ENCODE measurements at places on chromosomes 6 and 20.

DNA sequence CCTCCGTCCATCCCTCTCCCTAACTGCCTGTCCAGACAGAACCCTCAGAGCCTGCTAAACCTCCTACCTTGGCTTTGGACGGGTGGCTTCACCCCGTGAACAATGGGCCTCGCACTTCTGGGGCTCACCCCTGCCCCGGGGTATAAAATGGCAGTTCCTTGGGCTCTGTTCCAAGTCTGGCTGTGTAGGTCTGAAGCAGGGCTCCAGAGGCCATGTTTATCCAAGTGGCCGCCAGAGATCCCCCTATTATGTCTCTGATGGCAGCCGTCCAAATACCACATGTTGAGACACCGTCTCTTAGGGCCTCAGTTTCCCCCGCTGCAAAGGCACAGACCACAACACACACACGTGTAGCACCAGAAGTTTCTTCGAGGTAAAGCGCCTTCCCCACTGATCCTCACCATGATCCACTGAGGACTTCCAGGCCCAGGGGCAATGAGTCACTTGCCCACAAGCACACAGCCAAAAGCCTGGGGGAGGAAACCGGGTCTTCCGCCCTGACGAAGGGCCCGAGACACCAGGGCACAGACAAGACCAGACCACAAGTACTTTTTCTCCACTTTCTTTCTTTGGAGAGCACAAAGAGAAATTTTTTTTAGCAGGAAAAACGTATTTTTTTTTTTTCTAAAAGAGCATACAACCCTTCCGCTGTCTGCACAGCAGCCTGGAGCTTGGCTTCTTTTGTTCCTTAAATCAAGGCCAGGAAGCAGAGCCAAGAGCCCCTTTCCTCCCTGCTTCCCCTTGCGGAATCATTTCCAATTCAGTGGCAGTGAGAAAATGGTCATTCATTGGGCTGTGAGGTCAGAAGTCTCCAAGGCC, 11.8 kb downstream of the CPNE5 start:
- DNase-seq, result peak; percentile 80

DNA sequence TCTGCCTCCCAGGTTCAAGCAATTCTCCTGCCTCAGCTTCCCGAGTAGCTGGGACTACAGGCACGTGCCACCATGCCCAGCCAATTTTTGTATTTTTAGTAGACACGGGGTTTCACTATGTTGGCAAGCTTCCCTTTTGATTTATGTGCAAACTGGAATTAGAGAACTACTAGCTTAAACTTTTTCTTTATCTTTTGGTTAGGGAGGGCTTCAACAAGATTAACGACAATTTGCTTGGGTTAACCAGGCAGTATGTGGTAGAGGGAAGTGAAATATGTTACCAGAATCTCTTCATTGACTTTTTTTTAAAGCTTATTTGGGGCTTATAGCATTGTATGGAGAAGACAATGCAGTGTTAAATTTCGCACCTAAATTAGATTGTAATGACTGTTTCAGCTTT, 9.0 kb downstream of the MYO6 start:
- DNase-seq, result no peak

DNA sequence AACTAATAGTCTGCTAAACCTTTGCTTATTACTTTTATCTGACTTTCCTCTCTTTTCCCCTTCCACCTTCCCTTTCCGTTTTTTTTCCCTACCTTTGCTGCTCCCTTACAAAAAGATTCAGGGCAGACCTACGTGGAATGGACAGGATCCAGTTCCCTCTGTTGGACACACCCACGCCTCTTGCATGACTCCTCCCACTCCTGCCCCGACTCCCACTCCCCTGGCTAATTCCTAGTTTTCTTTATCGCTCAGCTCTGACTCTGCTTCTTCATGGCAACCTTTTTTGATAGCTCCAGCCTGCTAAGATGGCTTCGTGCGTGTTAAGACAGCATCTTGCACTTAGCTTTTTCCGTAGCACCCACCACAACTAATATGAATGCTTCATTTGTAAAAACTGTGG, 715.6 kb upstream of the NRSN1 start:
- DNase-seq, result no peak

DNA sequence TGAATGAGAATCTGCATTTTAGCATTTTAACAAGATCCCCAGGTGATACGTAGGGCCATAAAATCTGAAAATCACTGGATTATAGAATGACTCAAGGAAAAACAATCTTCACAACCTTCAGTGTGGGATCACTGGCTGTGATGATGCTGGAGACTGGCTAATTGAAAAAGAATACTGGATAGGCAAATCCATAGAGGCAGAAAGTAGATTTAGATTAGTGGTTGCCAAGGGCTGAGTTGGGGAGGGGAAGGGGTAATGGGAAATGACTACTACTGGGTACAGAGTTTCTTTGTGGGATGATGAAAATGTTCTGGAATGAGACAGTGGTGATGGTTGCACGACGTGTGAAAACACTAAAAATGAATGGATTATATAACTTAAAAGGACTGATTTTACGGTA, 84.1 kb downstream of the CDK19 start:
- no peak for DNase-seq

- peak; percentile 41 for DNase-seq
These were observed 147.8 kb downstream of the PHACTR3 start for GRCh38 chr20:59752101-59752586.

DNA sequence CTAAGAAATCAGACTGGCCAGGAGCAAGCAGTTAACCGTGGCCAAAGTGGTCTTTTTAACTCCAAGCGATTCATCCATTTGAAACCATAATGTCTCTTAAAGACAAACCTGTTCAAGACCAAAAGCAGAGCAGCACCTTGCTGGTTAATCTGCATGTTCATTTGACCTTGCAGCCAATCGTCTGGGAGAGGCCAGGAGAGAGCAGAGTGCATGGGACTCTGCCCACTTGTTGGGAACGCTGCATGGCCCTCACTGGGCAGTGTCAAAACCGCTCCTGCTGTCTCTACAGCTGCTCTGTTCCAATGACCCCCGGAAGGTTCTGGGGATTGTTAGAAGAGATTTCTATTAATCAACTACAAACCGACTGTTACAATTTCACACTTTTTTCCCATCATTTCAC, 79.6 kb downstream of the OLIG3 start:
- no peak for DNase-seq

DNA sequence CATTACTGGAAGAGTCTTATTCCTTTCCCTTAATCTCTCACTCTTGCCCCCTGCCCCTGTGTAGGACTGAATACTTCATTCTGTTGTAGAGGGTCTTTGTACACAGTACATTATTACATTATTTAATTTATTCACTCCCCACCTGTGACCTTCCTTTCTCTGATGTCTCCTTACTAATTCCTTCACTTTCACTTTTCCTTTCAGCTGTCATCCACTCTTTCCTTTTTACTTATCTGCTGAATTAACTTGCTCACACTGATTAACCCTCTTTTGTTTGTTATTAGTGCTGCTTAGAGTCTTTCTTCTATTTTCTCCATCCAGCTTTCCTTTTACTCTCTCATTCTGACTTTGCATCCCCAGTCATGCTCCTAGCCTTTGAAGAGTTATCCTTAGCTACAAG, 6.5 kb upstream of the PGBD1 start:
- DNase-seq, result no peak

DNA sequence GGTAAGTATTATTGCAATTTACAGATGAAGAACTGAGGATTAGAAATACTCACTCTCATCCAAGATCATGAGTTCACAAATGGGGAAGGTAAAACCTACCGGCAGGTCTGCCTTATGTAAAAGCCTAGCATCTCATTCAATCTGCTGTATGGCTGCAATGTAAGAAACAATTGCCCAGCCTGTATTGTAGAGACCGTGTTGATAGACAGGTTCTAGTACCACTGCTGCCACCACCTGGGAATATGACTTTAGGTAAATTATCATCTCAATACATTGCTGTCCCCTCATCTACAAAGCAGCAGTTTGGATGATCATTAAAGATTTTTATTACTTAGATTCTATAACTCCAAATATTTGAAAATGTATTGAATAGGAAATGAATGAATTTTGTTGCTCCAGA, 23.3 kb upstream of the ARHGAP18 start:
- peak; percentile 23 for DNase-seq

- DNase-seq, result no peak
These were observed 59.2 kb upstream of the SNX9 start for GRCh38 chr6:157763904-157764177.

- no peak for DNase-seq
These were observed 166.7 kb downstream of the SCML4 start for GRCh38 chr6:107657373-107657754.

DNA sequence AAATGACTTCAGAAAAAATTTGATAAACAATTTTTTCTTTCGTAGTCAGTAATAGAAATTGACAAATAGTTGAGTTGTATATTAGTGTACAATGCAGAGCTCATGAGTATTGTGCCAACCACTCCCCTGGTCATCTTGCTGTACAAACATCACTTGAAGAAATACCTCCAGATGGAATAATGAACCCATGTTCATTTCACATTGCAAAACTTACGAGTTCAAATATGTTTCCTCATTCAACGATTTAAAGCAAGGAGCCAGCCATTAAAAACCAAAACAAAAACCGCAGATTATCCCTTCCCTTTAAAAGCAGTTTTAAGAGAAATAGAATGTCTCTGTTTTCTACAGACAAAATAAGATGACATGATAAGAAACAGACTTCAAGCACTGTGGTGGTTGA, 62.5 kb downstream of the RALGAPA2 start:
- DNase-seq, result no peak

DNA sequence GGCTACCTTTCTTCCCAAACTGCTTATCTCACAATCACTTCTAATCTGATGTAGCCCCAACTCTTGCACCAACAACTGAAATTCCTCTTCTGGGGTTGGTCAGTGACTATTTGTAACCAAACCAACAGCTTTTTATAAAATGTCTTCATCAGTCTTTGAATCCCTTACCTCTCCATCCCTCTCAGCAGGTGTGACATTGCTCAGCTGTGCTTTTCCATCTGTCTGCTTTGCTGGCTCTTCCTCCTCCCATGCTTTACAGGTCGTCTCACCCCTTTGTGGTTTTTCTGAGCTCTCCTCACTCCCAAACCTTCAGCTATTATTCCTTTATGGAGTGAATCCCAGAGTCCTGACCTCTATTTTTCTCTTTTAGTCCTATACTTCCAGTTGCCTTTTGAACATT, 5.9 kb downstream of the MAP7 start:
- no peak for DNase-seq

DNA sequence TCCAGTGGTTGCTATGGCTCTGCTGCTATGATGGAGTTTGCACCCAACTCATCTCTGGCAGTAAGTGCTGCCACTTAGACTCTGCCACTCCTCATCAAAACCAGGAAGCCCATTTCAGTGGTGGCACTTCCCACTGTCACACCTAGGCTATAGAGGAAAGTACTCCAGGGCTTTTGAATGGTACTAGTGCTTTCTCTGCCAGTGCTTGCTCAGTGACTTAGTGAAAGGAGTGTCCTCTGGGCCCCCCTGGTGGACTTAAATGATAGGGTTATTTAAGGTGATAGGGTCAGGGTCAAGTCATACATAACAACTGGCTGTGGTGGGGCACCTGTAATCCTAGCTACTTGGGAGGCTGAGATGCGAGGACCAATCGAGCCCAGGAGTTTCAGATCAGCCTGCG, 22.8 kb downstream of the FITM2 start:
- peak; percentile 57 for DNase-seq

- DNase-seq, result no peak
These were observed 6.7 kb downstream of the TRIM40 start for GRCh38 chr6:30142665-30143064.

DNA sequence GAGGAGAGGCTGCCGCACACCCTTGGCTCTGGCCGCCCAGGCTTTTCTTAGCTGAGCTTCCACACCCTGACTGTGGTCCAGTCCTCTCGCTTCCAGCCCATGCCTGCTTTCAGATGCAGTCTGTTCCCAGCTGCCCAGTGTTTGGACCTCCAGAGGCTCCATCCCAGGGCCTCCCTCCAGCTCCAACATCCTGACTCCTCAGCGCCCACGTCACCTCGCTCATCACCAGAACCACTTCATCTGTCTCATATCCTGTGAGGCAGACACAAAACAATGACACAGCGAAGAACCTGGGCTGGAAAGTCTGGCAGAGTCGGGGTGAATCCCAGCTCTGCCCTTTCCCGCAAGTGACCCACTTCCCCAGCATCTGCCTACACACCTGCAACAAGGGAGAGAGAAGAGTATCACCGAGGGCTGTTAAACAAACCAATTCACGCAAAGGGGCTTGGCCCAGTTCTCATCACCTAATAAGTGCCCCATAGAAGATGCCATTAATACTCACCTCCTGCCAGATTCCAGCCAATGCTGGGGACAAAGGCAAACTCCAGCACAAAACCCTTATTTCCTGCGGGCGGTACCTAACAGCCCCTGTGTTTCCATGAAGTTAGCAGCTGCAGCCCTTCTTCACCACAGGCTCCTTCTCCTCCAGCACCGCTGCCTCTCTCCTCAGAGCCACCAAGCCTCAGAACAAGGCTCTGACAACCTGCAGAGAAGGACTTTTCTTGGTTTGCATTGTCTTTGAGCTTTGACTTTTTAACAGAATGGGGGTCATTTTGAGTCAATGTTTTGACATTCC, 133.4 kb upstream of the CDH4 start:
- no peak for DNase-seq

DNA sequence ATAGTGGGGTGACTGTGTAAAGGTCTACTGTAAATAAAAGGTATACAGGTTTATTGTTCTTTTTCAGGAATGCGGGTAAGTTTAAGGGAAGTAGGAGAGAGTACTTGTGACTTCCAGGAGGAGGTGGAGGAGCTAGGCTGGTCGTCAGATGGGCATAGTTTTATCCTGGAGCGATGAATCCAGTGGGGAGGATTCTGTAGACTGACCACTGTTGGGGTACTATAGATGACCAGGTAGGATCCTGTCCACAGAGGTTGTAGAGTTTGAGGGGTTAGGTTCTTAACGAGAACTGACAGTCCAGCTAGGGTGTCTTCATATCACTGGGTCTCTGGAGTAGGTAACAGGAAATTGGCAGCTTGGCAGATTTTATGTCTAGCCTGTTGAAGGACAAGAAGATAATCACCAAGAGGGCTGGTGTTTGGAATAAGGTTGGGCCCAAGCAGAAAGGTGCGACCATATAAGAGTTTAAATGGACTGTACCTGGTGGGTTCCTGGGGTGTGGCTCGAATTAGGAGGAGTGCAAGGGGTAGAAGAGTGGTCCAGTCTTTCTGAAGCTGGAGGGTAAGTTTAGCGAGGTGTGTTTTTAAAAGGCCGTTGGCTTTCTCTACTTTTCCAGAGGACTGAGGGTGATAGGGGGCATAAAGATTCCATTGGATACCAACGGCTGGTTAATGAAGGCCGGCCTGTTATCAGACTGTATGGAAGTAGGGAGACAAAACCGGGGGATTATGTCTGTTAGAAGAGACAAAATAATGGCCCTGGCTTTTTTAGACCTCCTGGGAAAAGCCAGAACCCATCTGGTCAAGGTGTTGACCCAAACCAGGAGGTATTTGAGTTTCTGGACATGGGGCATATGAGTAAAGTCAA, 751.3 kb upstream of the ADGRB3 start:
- no peak for DNase-seq

- no peak for DNase-seq
These were observed 164.4 kb upstream of the PRDM1 start for GRCh38 chr6:105921781-105922180.

- DNase-seq, result no peak
These were observed 7.3 kb downstream of the SIM1 start for GRCh38 chr6:100457311-100457990.

- DNase-seq, result peak; percentile 28
These were observed 1.9 kb downstream of the NOL7 start for GRCh38 chr6:13617066-13617465.

- DNase-seq, result peak; percentile 89
These were observed 35.4 kb upstream of the HMGN3 start for GRCh38 chr6:79269877-79270276.
